Hypothalamus (tissue), 51 donors: ENCODE measurements at places on chromosomes 12 and 14.
A peak's percentile ranks its signal among the peaks of the same experiment; 100 is the strongest.

DNA sequence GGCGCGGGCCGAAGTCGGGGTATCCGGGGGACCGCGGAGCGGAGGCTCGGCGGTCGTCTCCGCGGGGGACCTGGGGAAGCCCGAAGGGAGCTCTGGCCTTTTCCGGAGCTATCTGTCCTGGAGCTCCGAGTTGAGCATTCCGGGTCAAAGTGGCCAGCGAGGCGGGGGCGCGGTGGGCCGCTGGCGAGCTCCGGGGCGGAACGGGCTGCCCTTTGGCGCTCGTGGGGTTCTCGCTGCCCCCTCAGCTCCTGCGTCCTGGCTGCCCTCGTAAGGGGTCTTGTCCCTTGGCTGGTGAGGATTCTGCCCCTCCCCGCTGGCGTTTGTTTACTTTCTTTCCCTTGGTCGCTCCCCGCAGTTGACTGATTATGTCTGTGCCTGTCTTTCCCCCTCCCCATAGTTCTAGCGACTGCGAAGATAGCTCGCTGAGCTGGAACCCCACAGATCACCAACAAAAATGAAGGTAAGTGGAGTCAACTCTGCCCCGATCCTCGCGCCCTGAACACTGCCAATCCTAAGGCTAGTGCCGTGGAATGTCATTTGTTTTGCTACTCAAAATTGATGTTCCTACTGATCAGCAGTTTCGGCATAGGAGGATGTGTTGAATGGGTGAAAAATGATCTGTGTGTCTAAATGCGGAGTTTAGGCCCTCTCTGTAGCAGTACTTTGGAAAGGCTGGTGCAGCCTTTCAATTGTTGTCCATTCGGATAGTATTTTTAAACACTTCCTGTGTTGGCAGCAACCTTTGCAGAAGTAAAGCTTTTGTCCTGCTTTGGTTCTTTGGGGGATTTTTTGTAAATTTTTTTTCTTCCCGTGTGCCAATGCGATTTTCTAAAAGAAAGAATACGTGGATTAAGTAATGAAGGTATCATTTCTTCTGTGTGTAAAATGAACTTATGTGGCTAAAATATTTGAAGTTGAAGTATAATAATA is 1.3 kb downstream of the ARID4A start:
- peak; percentile 7 for DNase-seq

DNA sequence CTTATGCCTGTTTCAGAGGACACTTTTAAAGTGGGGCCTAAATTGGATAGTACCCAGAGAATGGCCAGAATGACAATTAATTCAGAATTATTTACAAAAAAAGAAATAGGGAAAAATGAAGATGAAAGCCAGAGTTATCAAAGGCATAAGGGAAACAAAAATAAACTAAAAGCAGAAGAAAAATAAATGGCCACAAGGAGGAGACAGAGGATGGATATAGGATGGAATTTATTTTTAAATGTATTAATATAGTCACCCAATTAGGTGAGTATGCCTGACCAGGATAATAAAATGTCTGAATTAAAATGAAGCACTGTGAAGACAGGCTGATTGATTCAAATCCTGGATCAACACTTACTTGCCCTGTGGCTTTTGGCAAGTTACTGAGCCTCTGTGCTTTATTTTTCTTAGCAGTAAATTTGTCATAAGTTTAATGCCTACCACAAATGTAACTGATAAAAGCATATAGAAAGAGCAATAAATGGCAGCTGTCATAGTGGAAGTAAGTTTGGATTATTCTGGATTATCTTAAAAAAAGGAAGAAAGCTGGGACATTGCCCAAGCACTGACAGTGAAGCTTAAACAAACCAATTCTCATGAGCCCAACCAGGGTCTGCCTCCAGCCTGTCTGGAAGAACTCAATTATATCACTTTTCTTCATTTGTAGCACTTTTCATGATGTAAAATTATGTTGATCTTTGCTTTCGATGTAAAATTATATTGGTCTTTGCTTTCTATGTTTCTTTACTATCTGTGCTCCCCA is 3.5 kb downstream of the CLEC9A start:
- DNase-seq, result no peak

GRCh38 chr12:74689071-74689655 is 151.5 kb downstream of the ATXN7L3B start:
- no peak for DNase-seq

DNA sequence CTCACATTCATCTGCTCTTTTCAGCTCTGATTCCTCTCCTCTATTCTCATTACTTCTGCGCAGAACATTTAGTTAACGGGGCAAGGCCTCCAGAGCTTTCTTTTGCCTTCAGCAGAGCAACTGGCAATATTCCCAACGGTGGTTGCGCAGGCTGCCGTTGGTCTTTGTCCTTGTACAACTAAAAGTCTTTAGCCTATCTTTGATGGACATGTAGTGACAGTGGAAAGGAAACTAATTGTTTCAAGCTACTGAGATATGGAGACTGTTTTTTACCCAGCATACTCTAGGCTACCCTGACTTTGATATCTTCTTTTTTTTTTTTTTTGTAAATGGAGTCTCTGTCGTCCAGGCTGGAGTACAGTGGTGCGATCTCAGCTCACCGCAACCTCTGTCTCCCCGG is 12.6 kb downstream of the R3HDM2 start:
- peak; percentile 3 for DNase-seq

GRCh38 chr12:53803194-53803593 is 51.4 kb upstream of the CISTR start:
- no peak for DNase-seq

DNA sequence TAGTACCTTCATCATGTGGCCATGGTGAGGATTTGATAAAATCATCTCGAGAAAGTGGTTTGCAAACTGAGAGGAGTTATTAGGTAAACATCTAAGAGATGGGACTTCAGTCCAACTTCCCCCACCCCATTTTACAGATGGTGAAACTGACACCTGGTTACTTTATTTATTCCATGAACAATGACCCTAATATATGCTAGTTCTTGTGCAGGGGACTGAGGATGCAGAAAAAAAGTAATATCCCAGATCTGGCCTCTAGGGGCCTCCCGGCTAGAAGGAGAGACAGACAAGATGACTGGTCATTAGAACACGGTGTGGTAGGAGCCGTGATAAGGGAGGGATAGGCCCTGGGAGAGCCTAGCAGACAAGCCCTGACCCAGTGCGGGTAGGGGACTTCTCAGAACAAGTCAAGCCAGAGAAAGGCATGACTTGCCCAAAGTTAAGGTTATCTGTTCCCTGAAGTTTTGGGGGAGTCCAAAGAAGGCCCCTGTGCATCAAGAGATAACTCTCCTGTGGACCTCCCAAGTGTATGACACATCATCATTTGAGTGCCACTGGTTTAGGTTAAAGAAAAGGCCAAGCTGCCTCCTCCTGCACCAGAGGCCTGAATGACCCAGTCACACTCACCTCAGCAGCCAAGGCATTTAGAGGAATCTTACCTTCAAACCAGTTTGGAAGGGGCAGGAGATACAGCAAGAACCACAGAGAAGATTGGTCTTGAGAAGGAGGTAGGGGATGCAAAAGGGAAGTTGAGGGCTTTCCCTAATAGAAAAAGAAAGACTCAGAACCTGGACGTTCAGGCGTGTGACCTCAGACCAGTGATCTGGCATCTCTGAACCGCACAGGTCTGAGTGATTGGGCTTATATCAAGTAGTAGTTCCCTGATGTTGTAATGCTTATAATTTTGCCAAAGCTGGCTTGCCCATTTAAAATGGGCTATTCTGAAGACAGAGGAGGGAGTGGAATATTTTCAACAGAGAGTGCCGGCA is 1.6 kb downstream of the CMKLR1 start:
- DNase-seq, result no peak

DNA sequence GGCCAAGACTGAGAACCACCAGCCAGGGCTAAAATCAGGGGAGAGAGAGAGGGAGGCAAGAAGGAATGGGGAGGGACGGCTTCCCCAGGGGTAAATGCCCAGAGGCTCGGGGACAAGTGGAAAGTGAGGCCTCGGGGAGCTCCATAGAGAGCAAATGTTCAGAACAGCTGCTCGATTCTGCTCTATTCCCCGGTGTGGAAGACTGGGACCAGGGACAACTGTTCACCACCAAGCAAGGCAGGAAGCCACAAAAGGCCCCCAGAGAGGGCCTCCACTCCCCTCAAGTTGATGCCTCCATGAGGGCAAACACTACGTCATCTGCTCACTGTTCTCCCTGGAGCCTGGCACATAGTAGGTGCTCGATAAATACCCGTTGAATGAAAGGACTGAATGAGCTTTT is 53.5 kb downstream of the IRF2BPL start:
- no peak for DNase-seq

DNA sequence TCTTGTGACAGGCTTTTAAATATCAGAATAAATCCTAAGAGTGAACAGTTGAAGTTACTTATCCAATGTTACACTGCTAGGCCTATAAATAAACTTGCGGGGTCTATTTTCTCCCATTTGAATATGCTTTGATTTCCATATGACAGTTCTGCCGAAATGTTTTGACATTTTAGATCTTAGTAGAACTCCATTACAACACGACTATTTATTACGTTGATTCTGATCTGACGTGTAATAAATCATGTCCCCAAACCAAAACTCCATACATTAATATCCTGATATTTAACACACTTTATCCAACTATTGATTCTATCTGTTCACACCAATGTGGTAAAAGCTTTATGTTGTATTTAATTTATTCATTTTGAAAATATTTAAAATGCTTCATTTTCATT is 16.1 kb upstream of the NEMF start:
- DNase-seq, result no peak

GRCh38 chr12:62668782-62669181 is 202.2 kb downstream of the MON2 start:
- DNase-seq, result no peak
